ENCODE measurements at places on chromosomes 13 and 19.
A peak's percentile ranks its signal among the peaks of the same experiment; 100 is the strongest.

DNA sequence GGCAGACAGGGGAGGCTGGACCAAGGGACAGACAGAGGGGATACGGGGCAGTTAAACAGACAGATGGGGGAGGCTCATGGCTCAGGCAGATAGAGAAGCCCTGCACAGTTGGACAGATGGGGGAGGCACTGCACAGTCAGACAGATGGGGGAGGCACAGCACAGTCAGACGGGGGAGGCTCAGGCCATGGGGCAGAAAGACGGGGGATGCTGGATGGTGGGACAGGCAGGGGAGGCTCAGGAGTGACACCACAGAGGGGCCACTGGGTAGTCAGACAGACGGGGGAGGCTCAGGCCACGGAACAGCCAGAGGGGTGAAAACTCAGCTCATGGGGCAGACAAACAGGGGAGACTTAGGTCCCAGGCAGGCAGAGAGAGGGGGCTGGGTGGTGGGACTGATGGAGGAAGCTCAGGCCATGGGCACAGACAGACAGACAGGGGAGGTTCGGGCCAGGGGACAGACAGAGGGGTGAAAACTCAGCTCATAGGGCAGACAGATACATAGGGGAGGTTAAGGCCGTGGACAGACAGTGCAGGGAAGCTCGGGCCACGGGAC, 886 bp downstream of the MFSD12 start:
- DNase-seq: no peak

- no peak for DNase-seq
Observed at GRCh38 chr13:98286799-98287198, 109.7 kb upstream of the RNF113B start.

DNA sequence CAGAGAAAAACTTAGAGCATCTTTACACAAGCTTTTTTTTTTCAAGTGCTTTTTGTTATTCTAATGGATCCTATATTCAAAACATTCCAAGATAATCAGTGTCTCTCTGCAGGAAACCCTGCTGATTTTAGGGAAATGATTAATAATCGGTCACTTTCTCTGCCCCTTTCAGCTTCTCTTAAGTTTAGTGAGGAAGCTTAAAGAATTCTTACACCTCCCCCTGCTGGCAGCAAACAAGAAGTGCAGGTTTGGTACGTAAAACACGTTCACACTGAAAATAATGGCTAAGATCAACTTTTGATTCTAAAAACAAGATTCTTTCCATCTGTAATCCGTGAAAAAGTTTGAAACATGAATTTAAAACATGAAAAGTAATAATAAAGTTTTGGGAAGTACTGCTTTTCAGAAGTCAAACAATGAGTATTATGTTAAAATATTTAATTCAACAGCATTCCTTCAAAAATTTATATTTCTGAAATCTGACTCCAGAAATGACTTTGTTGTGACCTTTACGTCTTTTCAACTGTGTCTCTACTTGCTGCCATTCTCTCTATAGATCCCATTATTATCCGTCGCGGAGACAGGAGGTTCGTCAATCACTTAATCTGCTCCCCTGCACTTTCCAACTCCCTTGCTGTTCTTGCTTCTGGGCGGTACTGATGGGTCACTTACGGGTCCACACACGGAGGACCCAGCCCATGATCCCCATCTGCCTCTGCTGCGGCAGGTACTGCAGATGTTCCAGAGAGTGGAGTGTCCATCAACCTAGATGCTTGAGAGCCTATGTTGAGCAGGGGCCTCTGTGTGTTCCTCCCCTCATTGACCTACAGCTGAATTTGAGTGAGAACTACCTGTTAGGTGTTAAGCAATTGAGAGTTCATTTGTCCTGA, 203.1 kb upstream of the EDNRB start:
- DNase-seq: peak; percentile 70

GRCh38 chr13:114054264-114054663, 78.2 kb downstream of the RASA3 start:
- no peak for DNase-seq

DNA sequence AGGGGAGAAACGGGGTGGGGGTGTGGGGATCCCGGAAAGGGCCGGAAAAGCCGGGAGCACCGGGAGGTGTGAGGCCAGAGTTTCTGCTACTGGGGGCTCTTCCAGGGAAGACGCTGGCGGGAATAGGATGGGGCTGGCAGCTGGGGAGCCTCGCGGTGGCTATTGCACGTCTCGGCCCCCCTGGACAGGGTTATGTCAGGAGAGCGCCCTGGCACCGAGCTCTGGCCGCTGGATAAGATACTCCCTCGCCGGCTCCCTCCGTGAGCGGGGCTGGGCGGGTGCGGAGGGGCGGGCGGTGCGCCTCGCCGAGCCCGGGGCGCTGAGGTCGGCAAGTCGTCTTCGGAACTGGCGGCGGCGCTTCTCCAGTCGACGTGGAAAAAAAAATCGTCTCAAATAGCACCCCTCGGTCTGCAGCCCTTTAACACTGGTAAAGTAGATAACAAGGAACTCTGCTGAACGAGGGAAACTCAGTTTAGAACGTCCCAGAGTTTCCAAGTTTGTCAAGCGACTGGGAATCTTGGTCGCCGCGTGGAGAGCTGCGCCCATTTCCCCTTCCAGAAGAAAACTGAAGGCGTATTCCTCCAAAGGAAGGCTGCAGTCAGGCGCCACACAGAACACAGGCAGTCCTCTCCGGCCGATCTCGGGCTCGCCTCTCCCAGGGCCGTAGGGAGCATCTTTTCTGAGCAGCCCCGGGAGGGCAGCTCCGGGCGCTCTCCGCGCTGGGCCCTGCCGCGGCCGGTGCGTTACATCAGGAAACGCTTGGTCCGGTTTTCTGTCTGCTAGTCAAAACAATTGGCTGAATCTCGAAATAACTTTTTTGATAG, 115.1 kb downstream of the KCNRG start:
- peak; percentile 47 for DNase-seq

- DNase-seq: peak; percentile 68
Observed at GRCh38 chr13:48994706-48995105, 19.0 kb downstream of the FNDC3A start.

GRCh38 chr13:73397496-73398305, 338.9 kb downstream of the KLF5 start:
- DNase-seq: no peak

DNA sequence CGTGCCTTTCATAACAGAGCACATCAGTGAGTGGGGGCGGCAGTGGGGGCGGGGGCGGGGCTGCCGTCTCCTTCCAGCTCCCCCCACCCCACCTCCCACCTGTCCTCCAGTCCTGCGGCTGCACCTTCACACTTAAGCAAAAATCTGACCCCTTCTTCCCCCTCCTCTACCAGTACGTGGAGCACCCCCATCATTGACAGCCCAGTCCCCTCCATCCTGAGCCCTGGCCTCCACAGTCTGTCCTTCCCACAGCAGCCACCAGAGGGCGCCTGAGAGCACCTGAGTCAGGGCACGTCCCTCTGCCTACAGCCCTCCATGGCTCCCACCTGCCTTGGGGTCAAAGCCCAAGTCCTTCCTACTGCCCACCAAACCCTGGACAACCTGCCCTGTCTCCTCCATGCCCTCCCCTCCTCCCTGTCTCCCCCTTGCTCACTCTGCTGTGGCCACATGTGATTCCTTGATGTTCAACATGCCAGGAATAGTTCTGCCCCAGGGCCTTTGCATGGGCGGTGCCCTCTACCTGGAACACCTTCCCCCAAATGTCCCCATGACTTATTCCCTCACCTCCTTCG, 4.0 kb downstream of the EBI3 start:
- peak; percentile 8 for DNase-seq

- DNase-seq: no peak
Observed at GRCh38 chr19:35266520-35267352, 2.0 kb upstream of the USF2 start.

GRCh38 chr13:40316301-40316700, 350.1 kb downstream of the FOXO1 start:
- DNase-seq: no peak

DNA sequence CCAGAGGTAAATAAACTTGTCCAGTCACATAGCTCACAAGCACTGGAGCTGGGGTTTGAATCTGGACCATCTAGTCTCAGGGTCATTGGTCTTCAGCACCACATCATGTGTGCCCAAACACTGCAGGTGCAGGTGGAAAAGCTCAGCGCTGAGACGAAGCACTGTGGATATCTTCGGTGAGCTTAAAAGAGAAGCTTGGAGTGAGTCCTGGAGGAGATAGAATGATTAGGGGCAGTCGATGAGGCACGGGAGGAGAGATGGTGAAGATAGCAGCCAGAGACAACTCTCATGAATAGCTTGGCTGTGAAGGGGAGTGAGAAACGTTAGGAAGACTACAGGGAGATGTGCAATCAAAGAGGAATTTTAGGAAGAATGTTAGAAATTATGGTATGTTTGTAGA, 389.3 kb downstream of the FGF9 start:
- no peak for DNase-seq

- DNase-seq: no peak
Observed at GRCh38 chr19:48654299-48655059, 8.5 kb upstream of the CA11 start.

DNA sequence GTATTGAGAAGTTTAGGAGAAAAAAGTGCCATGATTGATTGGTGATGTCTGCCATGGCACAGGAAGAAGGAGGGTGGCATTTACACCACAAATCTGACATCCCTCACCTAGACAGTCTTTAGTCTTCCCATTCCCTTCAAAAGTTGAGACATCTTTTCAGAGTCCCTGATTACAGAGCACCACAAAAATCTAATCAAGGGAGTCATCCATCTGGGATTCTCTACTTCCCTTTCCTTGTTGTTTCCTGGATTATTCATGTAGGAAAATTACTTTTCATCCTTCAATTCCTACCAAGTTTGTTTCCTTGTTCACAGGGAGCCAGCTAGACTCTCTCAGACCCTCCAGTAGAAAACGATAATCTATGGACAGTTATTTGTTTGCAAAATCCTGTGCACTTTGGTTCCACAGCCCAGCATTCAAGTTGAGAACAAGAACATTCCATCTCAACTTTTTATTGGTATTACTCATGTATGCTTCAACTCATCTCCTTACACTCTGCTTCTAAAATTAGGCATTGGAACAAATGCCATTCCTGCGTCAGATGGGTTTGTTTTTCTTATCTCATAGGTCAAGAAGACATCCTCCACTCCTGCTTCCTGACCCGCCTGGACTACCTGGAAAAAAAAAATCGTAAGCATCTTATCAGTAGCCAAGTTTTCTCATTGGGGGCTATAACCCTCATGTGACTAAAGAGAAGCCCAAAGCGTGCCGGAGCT, 259.9 kb downstream of the FOXO1 start:
- peak; percentile 75 for DNase-seq

DNA sequence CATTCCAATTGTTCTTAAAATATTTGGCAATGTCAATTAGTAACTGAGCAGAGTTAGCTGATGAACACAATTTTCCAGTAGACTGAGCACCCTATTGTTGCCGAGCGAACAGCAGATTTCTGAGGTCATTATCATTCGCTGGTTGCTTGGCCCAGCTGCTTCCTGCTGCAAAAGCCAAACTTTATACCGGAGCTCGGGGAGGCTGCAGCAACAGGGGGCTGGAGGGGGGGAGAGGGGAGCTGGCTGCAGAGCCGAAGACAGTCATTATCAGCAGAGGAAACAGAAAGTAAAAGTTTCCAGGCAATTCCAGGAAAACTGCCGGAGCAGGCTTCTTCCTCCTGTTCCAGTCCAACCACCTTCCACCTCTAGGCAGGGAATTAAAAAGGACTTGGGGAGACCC, 77.9 kb downstream of the ZNF536 start:
- DNase-seq: no peak

DNA sequence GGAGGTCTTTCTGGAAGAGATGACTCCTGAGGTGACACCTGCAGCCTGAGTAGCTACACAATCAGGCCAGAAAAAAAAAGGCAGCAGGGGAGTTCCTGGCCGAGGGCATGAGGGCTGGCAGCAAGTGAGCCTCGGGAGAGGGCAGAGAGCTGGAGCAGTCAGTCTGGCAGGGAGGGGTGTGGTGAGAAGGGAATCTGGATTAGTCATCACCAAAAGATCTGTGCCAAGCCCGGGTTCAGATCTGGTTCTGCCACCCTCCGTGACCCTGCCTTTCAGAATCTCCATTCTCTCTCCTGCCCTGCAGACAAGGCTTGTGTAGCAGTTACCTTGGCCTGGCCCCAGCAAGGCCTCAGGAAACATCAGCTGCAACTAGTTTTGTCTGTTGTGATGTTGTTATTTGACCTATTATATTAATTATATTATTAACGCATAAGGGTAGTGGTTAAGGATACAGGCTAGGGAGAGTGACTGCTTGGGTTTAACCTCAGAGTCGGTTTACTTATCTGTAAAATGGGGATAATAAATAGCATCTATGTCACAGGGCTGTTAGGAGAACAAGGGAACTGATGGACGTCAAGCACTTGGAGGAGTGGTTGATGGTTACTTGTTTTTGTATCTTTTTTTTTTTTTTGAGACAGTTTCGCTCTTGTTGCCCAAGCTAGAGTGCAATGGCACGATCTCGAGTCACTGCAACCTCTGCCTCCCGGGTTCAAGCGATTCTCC, 2.7 kb upstream of the CAPNS1 start:
- DNase-seq: peak; percentile 23

DNA sequence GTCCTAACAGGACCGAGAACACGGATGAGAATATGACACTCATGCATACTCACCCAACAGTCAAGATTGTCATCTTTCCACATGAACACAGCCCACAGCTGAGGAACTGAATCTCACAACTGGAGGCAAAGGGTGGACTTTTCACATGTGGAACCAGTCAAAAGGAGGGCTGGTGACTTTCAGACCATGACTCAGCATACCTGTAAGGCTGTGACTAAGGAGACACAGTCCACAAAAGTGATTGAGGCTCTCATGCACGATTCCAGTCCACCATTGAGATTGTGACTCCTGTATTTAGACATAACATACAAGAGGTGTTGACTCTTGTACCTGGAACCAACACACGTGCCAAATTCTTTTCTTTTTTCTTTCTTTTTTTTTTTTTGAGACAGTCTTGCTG, 40.0 kb downstream of the ZNF729 start:
- no peak for DNase-seq

- peak; percentile 86 for DNase-seq
Observed at GRCh38 chr13:94419304-94419924, 60.1 kb downstream of the DCT start.

GRCh38 chr13:39567569-39567968, 35.4 kb downstream of the LHFPL6 start:
- no peak for DNase-seq

DNA sequence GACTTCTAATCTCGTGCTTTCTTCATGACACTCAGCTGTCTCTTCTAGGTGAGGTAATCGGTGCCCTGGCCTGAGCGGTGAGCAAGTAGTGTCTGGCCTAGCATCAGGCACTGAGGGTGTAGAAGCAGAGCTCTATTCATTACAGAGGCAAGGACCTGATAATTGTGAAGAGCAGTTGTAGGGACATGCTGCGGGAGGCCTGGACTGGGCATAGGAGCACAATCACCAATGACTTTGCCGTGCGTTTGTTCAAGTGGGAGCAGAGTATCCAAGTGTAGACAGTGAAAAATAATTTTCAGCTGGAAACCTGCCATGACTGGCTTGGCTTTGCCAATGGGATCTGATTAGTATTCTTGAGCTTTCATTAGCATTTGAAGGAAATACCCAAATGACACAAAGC, 32.1 kb upstream of the DCLK1 start:
- no peak for DNase-seq

GRCh38 chr19:16143399-16144215, at the start of gene HSH2D:
Gene HSH2D (plus strand): TSS chr19:16143685. CDS start chr19:16148751, 5,066 bp downstream.
- no peak for DNase-seq
